ENCODE measurements at places on chromosomes 16 and 17. TPM values are rescaled to one million over a fixed set of nuclear protein-coding genes. Genes with fewer than 3 reads are reported as not detected.

AANAT gene
- total RNA-seq: not detected

WNK4 gene
- 0.41 TPM for total RNA-seq

- H3K4me3 ChIP-seq: no peak overlapping the region
- H3K36me3 ChIP-seq: no peaks in the 10 kb centered on the region
- H3K4me1 ChIP-seq: no peaks in the 10 kb centered on the region
Measured at GRCh38 chr17:9330611-9331271, 244.9 kb downstream of the STX8 start.

- H3K4me1 ChIP-seq: no peaks in the 10 kb centered on the region
Measured at GRCh38 chr17:2551493-2551892, 39.8 kb upstream of the METTL16 start.

Measured in CD4-positive, alpha-beta memory T cell (primary cell).